ENCODE measurements at places on chromosomes 6 and 20.

GRCh38 chr6:96675597-96675996 is 112.7 kb downstream of the FHL5 start:
- DNase-seq = no peak

GRCh38 chr6:110875548-110876169 is 1.1 kb downstream of the AMD1 start:
- DNase-seq = peak; percentile 57

- DNase-seq = no peak
Observed at GRCh38 chr20:25083141-25083772, 1.3 kb upstream of the VSX1 start.

DNA sequence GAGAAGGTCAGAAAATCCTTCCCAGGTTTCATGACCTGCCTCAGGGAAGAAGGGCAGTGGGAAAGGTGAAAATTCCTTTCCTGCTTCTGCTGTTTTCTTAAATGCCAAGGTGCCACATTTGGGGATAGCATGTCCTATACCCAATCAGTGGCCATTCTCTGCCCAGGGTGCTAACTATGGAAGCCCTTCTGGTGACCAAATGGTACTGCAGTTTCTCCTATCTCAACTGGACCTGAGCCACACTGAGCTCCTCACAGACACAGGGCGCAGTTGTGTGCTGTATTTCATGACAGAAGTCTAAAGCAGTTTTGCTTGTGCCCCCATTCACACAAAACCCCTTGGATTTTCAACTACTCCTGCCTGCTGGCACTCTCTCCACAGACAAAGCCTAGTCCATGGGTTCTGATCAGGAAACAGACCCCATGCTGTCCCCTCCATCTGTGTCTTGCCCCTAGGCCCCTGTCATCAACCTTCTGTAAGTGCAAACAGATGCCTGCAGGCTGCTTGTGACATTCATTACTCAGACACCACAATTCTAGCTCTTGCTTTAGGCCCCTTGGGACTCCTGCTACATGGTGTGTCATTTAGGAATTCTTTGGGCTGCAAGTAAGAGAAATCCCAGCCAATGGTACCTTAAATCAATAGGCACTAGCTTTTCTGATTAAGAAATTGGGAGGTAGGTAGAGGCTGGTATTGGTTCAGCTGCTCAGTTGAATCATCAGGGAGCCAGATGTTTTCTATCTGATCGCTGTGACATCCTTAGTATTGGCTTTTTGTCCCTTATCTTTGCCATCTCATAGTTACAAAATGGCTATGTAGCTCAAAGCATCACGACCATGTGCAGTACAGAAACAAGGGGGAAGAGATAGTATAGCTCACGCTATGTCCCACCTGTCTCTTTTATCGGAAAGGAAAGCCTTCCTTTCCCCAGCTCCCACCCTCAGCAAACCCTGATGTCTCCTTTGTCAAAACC is 147.8 kb downstream of the CD83 start:
- DNase-seq = no peak

GRCh38 chr6:142740449-142740848 is 204.5 kb downstream of the HIVEP2 start:
- DNase-seq = no peak

- DNase-seq = peak; percentile 16
Observed at GRCh38 chr6:143843677-143843999, 500 bp downstream of the LTV1 start.

GRCh38 chr20:14498772-14499171 is 161.4 kb upstream of the FLRT3 start:
- no peak for DNase-seq

GRCh38 chr6:31582230-31582643 is at the start of gene LTB:
Gene LTB, minus strand, starts transcription at chr6:31582424. Its CDS starts 7 bp downstream, at chr6:31582417.
- no peak for DNase-seq

DNA sequence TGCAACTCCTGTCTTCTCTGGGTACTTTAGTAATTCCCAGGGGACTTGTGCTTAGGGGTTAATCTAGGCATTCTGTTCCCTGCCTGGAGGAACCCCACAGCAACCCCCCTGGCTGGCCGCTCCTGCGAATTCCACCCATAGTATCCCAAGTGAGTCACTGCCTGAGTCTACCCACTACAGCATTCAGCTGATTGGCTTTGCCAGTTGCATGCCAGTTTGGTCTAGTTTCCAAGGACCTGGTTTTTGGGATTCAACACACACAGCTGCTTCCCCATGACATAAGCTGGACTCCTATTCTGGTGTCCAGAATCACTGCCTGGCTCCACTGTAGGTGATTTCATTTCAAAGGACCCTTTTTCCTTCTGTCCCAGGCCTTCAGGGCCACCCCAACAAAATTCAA is 40.3 kb downstream of the PLCG1 start:
- peak; percentile 82 for DNase-seq

- no peak for DNase-seq
Observed at GRCh38 chr20:58097429-58097828, 131.0 kb downstream of the ANKRD60 start.

GRCh38 chr20:58241766-58242465 is 13.5 kb upstream of the ANKRD60 start:
- DNase-seq = no peak

DNA sequence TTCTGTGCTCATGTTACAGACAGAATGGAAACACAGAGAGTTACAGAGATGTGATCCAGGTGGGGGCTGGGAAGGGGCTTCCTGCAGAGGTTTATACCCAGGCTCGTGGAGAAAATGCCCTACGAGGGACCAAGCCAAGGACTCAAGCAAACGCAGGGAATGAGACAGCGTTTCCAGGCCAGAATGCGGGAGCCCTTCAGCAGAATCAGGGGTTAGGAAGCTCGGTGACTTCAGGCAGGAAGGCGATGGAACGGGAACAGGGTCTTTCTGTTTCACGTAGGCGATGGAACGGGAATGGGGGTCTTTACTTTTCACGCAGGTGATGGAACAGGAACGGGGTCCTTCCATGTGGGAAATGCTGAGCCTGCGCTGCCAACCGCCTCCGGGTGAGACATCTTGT is 82.6 kb downstream of the THBS2 start:
- no peak for DNase-seq

- DNase-seq = no peak
Observed at GRCh38 chr20:22088882-22089281, 383.4 kb downstream of the PAX1 start.

GRCh38 chr20:24572862-24573261 is 103.4 kb downstream of the SYNDIG1 start:
- DNase-seq = no peak

DNA sequence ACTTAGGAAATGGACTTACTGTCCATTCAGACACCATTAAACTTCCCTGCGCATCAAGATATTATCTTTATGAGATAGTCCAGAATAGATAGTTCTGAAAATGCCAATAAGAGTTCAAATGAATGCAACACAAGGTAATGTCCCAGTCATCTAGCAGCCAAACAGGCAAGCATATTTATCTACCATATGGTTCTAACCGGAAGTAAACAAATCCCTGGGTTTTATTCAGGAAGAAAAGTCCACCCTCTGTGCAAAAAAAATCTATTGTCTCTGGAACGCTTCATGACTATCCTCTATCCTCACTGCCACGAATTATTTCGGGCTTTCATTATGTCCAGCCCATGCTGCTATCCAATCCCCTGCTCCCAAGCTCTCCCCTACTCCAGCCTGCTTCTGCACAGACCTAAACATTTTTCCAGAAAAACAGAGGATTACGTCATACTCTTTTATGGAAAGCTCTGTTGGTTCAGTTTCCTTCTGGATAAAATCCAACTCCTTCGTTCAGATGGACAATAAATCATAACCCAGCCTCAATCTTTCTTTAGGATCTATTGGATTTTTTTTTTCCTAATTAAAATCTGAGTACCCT is 11.4 kb downstream of the PPIL6 start:
- peak; percentile 29 for DNase-seq

GRCh38 chr6:14337152-14337551 is 219.6 kb downstream of the CD83 start:
- DNase-seq = peak; percentile 18

GRCh38 chr6:14984519-14984853 is 261.4 kb upstream of the JARID2 start:
- DNase-seq = peak; percentile 34

GRCh38 chr6:157014871-157015270 is 237.7 kb downstream of the ARID1B start:
- no peak for DNase-seq

Data from iris pigment epithelial cell (primary cell).